Stimulated activated CD4-positive, alpha-beta T cell treated with anti-CD3 and anti-CD28 coated beads, Interleukin-2, amount 100 ng/mL, for 24 hours (primary cell): ENCODE measurements at places on chromosomes 16 and 17.

GRCh38 chr17:80861892-80862291, 129.7 kb upstream of the CHMP6 start:
- peak; percentile 62 for DNase-seq

DNA sequence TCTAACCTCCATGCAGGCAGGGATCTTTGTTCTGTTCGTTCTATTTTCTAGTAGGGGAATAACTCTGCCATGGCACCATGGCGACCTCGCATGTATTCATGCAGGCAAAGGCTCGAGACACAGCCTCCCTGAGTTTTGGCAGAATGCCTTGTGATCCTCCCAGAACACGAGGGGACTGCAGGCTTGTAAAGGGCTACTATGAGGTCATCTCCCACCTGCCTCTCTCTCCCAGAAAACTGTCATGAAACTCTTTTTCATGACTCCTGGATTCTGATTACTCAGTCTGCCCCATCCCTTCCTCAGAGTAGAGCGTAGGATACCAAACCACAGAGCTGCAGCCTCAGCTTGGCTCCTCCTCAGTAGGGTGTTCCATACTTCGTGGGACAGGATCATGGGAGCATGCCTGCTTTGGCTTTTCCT, 64.3 kb downstream of the IGF2BP1 start:
- DNase-seq, result no peak

GRCh38 chr16:50037662-50038220, 12.7 kb downstream of the CNEP1R1 start:
- DNase-seq, result no peak

GRCh38 chr16:68539711-68540239, 684 bp downstream of the ZFP90 start:
- DNase-seq, result peak; percentile 5

- no peak for DNase-seq
Observed at GRCh38 chr16:31452631-31453106, 6.6 kb upstream of the ARMC5 start.

GRCh38 chr17:44536090-44536953, 21.0 kb upstream of the FZD2 start:
- no peak for DNase-seq

GRCh38 chr16:88713568-88714419, 7.5 kb downstream of the CTU2 start:
- no peak for DNase-seq

DNA sequence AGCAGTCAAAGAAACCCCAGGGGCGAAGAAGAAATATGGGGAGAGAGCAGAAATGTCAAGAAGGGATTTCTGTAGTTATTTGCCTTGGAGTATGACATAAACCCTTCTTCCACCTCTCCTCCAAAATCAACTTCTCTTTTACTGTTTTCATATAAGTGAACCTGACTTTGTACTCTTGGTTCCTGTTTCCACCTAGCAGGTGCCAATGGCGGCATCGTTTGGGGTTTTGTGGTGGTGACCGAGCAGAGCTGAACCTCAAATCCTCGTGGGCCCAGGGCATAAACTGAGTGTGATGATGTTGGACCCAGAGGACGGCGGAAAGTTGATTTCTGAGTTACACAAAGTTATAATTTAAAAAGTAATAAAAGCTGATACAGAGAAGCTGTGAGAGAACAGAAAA, 39.6 kb upstream of the PSMD7 start:
- no peak for DNase-seq

- DNase-seq, result no peak
Observed at GRCh38 chr16:82808036-82808435, 181.3 kb downstream of the CDH13 start.

DNA sequence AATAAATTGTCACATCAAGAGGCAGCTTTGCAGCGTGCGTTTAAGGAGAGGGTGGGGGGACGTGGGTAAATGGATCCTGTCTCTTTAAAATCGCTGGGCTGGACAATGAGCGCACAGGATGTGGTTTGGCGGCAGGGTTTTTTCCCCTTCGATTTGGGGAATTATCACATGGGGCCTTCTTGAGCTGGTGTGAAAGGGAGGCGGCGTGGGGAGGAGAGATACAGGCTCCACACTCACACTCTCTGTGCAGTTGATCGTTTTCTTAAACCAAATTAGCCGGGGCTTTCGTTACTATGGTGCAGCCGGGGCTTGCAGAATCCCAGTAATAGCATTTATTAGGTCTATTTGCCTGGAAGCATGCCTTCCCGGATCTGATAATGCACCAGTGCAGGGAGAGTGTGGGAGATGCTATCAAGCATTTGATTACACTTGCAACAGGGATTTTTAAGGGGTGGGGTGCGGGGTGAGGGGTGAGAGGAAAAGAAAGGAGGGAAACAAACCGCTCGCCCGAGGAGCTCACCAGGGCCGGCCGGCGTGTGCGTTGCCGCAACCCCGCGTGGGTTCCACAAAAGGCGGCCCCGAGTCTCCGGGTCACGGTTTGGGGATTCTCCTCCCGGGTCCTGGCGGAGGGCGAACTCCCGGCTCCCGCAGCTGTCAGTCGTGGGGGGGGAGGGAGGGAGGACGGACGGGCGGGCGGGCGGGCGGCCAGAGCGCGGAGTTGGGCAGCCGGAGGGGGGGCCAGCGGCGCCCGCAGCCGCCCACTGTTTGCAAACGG, 58.8 kb upstream of the GSE1 start:
- peak; percentile 77 for DNase-seq

DNA sequence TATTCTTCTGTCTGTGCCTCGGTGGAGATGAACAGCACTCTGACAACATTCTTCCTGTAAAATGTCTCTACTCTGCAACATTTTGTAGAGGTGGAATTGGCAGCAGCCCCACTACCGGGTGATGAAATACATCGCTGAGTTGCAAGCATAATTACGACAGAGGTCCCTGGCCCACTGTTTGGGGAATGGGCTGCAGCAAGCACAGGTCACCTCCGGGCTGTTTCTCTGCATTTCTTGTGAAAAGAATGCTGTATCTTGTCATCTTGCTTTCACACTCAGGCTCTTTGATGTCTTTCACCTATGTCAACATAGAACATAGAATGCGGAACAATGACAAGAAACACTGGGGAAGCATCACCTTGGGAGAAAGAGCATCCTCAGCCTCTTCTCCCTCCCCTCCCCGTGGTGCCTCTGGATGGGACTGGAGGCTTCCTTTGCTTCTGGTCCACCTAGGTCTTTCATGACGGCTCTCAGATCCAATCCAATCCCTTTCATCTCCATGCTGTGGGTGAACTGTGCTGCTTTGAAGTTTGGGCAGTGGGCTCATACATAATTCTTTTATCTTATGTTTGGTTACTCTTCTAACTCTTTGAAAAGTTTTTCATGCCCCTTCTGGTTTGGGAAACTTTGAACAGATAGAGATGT, 265.0 kb downstream of the PHKB start:
- no peak for DNase-seq

DNA sequence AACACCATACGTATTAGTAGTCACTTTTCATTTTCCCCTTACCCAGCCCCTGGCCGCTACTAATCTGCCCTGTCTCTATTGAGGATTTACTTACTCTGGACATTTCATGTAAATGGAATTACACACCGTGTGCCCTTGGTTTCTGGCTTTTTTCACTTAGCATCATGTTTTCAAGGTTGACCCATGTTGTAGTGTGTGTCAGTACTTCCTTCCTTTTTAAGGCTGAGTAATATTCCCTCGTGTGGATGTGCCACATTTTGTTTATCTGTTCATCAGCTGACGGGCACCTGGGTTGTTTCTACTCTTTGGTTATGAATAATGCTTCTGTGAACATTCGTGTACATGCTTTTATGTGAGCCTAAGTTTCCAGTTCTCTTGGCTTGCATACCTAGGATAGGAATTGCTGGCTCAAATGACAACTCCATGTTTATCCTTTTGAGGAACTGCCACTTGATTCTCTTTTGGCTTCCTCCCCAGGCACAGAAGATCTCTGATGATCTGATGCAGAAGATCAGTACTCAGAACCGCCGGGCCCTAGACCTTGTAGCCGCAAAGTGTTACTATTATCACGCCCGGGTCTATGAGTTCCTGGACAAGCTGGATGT, 7.7 kb downstream of the PSMD3 start:
- no peak for DNase-seq

GRCh38 chr16:24102209-24102660, 153.9 kb upstream of the CACNG3 start:
- no peak for DNase-seq

GRCh38 chr17:59372138-59372751, 40.8 kb downstream of the YPEL2 start:
- DNase-seq, result no peak

DNA sequence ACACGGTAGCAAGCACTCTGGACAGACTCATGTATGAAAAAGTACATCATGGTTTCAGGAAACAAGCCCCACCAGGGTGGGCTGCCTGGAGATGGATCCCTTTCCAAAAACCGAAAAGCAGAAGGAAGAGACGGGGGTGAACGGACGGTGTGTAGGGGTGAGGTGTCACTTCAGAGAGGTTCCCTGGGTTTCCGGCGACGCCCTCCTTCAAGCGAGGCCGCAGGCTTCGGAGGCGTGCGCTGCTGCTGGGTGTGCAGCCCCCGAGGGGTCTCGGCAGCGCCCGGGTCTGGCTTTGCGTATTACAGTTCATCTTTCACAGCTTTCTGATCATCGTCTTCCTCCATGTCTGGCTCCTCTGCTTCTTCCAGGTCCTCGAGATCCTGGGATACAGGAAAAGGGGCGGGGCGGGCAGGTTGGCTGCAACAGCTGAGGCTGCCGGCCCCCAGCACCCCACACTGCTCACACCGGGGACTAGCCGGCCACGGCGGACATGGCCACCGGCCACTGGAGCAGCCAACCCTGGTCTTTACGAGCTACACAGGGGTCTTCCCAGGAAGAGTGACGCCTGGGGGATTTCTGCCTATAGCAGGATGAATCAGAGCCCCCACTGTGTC, 9.0 kb upstream of the PPP1R27 start:
- DNase-seq, result no peak

DNA sequence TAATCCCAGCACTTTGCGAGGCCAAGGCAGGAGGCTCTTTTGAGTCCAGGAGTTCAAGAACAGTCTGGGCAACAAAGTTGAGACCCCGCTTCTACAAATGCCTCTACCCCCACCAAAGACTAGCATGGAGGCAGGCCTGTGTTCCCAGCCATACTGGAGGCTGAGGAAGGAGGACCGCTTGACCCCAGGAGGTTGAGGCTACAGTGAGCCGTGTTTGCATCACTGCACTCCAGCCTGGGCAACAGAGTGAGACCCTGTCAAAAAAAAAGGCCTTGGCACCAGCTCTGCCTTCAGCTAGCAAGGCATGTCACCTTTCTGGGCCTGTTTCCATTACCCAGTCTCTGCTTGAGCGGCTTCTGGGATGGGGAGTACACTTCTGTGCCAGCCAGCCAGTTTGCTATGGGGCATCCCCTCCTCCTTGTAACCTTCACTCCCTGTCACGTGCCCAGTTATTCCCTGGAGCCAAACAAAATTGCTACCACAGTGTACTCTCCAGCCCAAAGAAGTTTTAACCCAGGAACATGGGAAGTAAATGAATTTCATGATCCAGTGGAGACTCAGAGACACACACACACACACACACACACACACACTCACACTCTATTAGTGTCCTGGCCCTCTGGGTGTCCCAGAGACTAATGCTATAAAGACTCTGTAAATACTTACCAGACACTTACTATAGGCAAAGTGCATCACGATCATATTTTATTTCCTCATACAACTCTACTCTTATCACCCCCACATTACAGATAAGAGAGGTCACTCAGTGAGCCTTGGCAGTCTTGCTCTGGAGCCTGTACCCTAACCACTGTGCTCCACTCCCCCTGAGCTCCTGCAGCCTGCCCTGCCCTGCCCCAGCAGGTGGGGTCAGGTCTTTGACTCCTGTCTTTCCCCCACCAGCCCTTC, 2.5 kb downstream of the CISD3 start:
- no peak for DNase-seq

- peak; percentile 83 for DNase-seq
Observed at GRCh38 chr17:21551081-21551881, 141.0 kb upstream of the KCNJ18 start.

DNA sequence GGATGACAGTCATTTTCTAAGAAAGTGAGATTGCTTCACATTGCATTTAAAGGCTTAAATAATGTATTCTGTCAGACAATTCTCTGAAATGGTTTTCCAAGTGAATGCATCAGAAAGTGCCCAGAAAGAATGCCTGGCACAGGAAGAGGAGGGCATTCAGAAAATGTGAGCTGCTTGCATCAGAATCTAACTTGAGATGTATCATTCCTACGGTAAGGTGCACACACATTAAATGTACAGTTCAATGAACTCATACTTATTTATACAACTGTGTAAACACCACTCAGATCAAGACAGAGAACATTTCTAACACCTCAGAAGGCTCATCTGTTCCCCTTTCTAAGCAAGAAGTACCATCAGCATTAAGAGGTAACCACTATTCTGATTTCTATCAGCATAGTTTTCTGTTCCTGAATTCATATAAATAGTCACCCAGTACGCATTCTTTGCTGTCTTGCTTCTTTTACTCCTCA, 638.0 kb downstream of the MAF start:
- no peak for DNase-seq

GRCh38 chr17:39461113-39461925, at the start of gene CDK12:
CDK12 (plus strand) TSS chr17:39461486; CDS start chr17:39462072, 586 bp downstream.
- peak; percentile 92 for DNase-seq

DNA sequence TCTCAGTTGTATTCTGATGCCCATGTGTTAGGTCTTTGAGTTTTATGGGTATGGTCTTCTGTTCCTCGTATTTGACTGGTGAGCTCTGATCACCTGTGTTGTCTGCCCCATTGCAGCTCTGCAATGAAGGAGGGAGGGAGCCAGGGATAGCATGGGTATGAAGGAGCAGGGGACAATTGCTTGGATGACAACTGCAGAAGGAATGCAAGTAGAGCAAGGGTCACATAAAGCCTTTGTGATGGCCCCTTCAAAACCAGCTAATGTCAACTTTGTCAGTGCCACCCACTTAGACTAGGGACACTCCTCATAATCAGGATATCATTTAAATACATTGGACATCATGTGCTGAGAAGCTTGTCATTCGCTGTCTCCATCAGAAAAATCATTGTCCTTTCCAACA, 152.7 kb upstream of the MAF start:
- no peak for DNase-seq

DNA sequence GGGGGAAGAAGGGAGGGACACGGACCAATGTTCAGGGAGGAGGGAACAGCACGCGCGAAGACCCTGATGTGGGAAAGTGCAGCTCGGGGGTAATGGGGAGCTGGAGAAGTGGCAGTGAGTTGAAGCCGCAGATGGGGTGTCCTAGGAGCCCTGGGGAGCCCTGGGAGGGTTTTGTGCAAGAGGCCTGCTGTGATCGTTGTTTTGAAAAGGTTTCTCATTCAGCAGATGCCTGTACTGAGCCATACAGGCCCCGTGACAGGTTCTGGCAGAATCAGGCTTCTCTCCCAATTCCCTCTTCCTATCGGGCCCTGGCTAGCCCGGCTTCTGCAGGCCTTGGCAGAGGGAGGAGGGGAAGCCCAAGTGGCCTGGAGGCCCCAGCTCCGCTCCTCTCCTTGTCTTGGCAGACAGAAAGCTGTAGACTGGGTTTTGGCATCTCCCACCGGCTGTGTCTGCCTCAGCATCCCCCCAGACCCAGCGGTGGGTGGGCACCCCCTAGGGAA, 38.4 kb upstream of the EMP2 start:
- DNase-seq, result no peak
